ENCODE measurements at places on chromosomes 3 and 15. TPM values are rescaled to one million over a fixed set of nuclear protein-coding genes. Genes with fewer than 3 reads are reported as not detected.

- H3K4me1 ChIP-seq: no peaks in the 10 kb centered on the region
- DNase-seq: no peak
- peaks cover 3% of the 10 kb centered on the region for H3K27me3 ChIP-seq
- H3K27ac ChIP-seq: no peak overlapping the region
- H3K36me3 ChIP-seq: no peaks in the 10 kb centered on the region
- H3K4me3 ChIP-seq: no peak overlapping the region
Measured at GRCh38 chr3:140207541-140207940, 272.6 kb downstream of the CLSTN2 start.

SCN5A gene
- 0.20 TPM for total RNA-seq

MCCC1 gene
- 32.8 TPM for total RNA-seq

SNX22 gene
- total RNA-seq: 43.0 TPM

CHST2 gene
- 24.8 TPM for total RNA-seq

GRCh38 chr3:41652931-41653330 is 309.0 kb downstream of the ULK4 start:
- H3K27me3 ChIP-seq: no peaks in the 10 kb centered on the region
- H3K4me3 ChIP-seq: no peak overlapping the region
- H3K4me1 ChIP-seq: no peaks in the 10 kb centered on the region
- DNase-seq: no peak
- H3K27ac ChIP-seq: no peak overlapping the region
- H3K36me3 ChIP-seq: no peaks in the 10 kb centered on the region

All from B cell (primary cell).